ENCODE measurements at places on chromosomes 1 and 21.

GRCh38 chr1:161198897-161199431 lies at the start of gene ADAMTS4:
ADAMTS4 (minus strand) TSS chr1:161199054; CDS start chr1:161198627, 427 bp downstream.
- DNase-seq, result no peak

DNA sequence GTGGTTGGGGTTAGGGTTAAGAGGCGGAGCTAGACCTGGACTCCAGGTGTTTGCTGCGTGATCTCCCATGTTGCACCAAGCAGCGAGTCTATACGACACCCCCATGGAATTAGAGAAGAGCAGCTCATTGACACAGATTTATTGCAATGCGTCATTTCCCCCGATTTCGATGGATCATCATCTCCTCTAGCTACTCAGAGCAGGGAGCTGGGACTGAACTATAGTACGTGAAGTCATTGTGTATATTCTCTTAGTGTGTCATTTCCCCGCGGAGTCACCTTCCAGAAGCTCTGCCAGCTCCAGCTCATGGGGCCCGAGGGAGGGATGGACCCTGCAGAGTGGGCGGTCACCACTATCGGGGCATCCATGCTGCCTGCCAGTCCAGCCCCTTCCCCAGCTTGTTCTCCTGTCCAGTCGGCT lies 7.5 kb upstream of the C2CD2 start:
- no peak for DNase-seq

GRCh38 chr1:83098791-83099190 lies 900.1 kb downstream of the TTLL7 start:
- no peak for DNase-seq

DNA sequence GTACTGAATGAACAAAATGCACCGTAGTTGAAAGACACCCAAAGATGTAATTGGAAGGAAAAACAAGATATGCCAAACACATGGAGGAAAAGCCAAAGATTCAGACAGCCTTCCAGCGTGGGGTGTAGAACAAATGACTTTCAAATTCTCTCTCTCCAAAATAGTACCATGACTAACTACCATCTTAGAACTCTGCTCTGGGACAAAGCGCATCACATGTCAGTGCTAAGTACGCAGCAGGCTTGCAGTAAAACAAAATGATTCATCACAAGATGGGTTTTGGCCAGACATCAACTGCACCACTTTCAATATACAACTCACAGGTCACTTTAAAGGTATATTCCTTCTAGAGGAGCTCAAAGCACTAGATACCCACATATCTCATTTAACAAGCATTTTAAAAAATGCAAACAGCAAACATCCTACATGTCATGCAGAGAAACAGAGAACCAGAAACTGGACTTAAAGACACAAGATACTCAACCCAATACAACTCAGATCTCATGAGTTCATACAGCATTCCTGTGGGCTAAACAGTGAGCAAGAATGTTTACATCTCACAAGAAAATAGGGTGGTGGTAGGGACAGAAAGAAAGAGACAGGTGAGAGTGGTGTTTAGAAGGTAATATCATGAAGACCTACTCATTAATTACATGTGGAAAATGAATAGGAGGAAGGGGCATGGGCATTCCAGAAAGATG lies 75.7 kb downstream of the BCAR3 start:
- DNase-seq, result no peak

DNA sequence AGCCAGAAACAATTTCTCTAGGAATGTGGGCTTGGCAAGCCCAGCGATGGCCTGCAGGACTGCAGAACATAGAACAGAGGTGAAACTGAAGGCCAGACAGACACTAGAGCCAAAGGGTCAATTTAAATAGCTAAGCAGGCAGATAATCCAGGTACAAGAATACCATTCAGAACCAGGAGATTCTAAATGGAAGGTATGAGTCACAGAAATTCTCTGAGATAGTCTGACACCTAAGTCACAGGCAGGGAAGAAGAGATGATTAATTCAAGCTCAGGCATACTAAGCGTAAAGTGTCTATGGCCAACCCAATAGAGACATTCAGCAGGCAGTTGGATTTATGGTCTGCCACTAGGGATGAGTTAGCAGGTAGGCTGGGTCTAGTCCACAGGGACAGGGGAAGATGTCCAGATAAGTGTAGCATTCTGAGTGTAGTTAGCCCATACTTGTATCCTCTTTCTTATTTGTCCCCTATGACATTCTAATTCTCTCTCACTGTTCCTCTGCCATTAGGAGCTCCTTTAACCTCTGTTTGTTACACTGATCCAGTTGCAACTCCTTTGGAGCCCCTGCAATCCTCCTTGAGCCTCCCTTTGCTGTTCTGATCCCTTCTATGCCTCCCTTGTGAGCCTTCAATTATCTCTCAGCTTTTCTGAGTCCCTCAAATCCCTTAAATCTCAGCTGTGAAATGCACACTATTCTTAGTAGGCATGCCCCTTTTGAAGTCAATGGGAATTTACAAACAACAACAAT lies 383.8 kb downstream of the LMO4 start:
- DNase-seq, result no peak

DNA sequence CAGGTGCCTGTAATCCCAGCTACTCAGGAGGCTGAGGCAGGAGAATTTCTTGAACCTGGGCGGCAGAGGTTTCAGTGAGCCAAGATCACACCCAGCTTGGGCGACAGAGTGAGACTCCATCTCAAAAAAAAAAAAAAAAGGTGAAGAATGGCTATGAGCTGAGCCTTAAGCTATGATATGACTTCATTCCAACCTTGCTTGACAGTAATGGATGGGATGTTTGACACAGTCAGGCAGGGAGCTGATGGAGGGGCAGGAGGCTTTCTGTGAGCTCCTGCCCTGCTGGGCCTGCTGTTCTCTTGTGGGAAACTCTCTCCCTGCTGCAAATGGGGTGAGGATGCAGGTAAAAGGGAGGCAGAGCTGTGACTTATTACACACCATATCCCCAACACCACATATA lies 27.6 kb downstream of the NCF2 start:
- no peak for DNase-seq

DNA sequence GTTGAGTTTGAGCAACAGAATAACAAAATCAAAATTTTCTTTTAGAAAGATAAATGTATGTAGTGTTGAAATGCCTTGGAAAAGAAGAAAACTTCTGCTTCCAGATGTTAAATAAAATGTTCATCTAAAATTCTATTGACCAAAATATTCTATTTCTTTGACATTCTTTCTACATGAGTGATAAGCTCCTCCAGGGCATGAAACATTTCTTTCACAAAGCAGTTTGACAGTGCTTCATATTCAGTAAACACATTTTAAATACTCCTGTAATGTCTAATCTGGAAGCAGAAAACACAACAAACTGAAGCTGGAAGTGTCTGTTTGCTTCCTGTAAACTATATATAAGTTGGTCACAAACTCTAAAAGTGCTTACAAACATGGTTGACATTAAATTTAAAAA lies 61.5 kb downstream of the RGS21 start:
- DNase-seq, result no peak

GRCh38 chr21:36945496-36946138 lies 20.9 kb downstream of the HLCS start:
- DNase-seq, result no peak

DNA sequence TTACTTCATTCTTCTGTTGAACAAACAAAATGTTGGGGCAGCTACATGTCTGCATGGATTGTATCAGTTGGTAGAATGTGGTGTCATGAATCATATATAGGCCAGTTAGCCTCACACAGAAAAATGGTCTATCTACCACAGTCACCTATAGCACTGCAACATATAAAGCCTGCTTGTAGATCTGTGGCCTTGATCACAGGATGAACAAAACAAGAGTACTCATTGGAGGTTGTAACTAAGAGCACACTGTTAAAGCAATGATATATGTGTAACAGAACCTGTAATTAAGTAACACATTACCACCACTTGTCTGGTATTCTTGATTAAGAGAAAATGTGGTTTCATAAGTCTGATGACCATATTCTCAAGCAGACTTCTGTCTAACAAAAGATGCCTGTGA lies 167.3 kb upstream of the SGIP1 start:
- DNase-seq, result no peak

DNA sequence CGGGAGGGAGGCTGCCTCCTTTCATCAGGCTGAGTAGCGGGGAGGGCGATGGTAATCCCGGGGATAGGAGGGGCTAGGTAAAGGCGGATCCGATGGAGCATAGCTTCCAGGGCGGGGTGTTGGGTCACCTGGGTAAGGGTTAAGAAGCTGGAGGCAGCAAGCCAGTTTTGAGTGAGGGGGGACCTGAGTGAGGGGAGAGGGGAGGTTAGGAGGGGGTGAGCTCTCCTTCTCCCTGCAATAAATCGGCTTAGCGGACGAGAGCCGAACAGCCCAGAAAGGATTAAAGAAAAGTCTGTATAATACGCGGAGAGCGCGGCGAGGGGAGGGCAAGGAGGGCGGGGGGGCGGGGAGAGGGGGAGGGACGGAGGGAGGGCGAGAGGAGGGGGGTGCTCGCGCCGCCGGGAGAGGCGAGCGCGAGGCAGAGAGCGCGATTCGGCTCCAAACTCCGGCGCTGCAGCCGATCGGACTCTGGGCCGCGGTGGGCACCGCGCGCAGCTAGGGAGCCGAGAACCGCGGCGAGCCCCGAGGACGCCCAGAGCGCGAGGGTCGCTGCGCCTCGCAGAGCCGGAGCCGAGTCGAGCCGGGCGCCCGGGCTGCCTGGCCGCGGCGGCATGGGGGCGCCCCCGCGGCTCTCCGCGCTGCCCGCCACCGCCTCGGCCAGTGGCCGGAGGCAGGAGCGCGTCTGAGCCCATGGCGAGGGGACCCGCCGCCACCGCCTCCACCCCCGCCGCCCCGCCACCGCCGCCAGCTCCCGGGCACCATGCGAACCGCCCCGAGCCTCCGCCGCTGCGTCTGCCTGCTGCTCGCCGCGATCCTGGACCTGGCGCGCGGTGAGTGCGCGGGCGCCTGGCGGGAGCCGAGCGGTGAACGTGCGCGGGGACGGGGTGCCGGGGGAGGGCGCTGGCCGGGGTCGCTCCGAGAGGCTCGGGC lies at the start of gene IGSF21:
TSS of gene IGSF21 (plus strand) at position 430 of the 930 bp plus-strand sequence. CDS start at position 761, 331 bp downstream.
- DNase-seq, result no peak

DNA sequence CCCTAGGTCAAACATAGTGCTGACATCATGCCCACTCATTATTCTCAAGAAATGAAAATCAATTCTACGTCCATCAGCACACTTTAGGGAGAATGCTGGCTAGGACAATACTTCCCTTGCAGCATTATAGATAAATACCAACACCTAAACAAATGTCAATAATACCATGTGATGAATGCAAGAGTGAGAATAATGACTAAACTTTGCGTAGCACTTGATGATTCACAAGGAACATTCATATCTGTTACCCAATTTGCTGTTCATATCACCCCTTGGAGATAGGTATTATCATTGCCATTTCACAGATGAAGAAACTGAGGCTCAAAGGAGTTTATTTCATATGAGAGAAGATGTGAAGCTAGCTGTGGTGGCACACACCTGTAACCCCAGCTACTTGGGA lies 24.8 kb upstream of the EPS15 start:
- DNase-seq, result no peak

DNA sequence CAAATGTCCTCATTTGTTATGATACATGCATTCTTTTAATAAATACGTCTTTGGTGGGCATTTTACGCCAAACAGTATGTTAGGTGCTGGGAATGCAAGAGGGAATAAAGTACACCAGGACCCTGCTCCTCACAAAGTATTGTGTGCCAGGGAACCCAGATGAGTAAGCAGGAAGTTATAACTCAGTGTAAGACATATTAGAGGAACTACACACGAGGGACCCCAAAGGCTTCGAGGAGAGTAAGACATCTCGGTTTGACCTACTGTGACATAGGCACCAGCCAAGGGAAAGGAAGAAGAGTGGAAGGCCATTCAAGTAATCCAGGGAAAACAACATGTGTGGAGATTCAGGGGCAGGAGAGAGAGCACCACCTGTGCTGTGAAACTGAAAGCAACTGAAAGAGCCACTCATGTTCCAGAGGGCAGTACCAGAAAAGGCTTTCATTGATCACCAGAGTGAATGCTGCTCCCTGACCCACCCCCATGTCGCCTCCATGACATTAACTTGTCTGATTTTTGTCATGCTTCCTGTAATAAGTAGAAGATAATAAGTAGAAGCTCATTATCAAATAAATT lies 542.5 kb upstream of the PKN2 start:
- no peak for DNase-seq

- DNase-seq, result no peak
These were observed 80.9 kb downstream of the SPSB1 start for GRCh38 chr1:9373619-9374018.

- no peak for DNase-seq
These were observed 227.2 kb downstream of the OLFM3 start for GRCh38 chr1:101769520-101769919.

DNA sequence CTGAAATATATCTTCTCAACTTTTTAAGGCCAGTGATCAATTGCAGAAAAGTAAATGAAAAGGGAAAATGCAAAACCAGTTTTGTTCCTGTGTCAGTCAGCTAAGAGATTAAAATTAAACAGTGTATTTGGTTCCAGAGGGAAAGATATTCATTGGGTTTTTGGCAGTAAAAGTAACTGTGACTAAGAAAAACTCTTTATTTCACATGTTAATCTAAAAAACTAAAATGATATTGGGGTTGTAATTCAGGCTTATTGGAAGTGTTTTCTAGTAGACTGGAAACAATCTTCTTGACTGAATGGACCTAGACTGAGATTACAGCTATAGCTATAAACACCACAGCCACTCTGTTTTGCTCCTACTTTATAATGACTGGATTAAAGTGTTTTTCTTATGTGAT lies 413.9 kb downstream of the ADGRL2 start:
- DNase-seq, result no peak

- DNase-seq, result no peak
These were observed 54.1 kb downstream of the RUNX1 start for GRCh38 chr21:34994766-34995631.

DNA sequence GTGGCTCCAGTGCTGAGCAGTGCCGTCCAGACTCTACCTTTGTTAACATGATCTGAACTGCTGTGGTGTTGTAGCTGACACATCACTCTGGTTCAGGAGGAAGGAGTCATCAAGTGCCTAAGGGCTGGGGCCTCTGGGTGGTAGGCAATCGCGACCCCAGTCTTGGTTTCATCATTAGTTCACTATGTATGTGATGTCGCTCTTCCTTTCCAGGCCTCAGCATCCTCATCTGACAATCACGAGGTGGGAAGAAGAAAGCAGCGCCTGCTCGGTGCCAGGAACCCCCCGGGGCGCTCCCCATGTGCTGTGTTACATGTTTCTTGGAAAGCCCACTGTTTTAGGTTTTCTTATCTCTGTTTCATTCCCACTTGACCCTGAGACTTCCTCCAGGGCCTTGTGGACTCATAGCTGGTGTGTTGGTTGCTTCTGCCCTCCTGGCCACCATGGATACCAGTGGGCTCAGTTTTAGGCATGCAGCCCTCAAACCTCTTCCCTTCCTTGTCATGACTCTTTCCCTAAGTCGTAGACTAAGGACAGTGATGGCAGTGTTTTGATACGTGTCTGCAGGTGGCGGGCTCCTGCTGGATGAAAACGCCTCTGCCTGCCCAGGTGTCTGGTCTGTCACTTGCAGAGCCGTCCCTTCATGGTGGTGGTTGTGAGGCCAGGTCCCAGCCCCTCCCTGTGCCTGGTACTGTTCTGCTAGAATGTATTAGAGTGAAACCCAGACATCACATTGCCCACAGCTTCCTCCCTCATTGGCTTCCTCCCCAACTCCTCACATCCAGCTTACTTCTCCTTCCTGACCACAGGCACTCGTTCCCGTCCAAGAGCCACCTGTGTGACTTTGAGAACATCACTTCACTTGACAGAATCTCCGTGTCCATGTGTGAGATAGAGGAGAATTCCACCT lies 17.2 kb upstream of the FOXO6 start:
- no peak for DNase-seq
